D341Med (cell line): ENCODE measurements at places on chromosomes 1 and 21.

GRCh38 chr1:84539972-84540371 lies 33.6 kb upstream of the GNG5 start:
- no peak for DNase-seq

DNA sequence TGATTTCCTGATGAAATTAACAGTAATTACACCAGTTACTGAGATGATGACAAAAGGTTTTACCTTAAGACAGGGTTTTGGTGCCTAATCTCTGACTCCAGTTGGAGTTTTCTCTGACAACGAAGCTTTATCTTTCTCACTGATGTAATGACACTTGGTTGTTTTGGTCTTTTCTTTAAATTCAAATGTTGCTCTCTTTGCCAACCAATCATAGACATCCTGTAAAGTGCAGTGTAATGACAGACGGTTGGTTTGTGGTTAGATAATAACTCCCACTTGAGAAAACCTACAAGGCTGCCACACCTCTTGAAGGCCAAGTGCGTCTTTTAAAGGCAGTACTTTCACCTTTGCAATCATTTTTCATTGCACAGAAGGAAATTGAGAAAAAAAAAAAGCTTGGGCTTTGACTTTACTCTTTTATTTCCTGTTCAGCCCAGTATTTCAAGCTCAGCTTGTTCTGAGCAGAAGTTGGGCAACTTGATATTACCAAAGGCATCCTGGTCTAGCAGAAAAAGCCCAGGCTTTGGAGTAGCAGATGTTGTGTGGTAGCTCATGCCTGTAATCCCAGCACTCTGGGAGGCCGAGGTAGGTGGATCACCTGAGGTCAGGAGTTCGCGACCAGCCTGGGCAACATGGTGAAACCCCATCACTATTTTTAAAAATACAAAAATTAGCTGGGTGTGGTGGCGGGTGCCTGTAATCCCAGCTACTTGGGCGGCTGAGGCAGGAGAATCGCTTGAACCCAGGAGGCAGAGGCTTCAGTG lies 14.9 kb downstream of the PDIK1L start:
- no peak for DNase-seq

- DNase-seq: peak; percentile 99
Measured at GRCh38 chr21:46228345-46229051, at the start of gene LSS. Gene LSS, minus strand, starts transcription at chr21:46228774. Its CDS starts 29 bp downstream, at chr21:46228745.

DNA sequence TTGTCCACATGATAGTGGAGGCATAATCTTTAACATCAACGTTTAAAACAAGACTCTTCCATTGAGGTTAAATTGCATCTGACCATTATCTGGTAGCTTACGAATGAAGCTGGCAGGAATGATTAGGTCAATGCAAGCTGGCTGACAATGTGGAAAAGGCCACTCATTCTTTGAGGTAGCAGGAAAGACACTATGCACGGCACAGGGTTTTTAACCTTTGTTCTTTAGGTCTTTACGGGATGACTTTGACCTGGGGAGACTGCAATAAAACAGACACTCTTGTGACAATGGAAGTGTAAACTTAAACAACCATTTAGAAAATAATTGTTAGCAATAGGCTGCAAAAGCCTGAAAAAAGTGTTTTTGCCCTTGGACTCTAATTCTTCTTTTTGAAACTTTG lies 193.8 kb upstream of the FOXD3 start:
- no peak for DNase-seq

DNA sequence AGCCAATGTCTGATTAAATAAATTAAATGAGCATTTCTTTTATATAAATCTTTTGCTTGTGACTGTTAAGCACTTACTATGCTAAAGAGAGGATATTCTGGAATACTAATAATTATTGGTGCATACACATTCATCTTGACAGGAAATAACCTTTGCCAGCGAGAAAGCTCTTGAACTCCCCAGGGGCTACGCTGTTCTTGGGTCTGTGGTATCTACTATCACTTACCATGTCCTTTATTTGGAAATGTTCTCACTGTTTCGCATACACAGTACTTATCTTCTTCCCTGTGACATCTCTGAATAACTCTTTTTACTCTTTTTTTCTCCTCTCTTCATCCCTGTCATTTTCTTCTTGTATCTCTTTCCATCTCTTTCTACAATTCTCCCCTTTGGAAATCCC lies 178.7 kb downstream of the GABPA start:
- no peak for DNase-seq

- no peak for DNase-seq
Measured at GRCh38 chr1:235160383-235160956, 580 bp downstream of the RBM34 start.

- DNase-seq: no peak
Measured at GRCh38 chr1:160619742-160620277, 27.0 kb downstream of the SLAMF1 start.

DNA sequence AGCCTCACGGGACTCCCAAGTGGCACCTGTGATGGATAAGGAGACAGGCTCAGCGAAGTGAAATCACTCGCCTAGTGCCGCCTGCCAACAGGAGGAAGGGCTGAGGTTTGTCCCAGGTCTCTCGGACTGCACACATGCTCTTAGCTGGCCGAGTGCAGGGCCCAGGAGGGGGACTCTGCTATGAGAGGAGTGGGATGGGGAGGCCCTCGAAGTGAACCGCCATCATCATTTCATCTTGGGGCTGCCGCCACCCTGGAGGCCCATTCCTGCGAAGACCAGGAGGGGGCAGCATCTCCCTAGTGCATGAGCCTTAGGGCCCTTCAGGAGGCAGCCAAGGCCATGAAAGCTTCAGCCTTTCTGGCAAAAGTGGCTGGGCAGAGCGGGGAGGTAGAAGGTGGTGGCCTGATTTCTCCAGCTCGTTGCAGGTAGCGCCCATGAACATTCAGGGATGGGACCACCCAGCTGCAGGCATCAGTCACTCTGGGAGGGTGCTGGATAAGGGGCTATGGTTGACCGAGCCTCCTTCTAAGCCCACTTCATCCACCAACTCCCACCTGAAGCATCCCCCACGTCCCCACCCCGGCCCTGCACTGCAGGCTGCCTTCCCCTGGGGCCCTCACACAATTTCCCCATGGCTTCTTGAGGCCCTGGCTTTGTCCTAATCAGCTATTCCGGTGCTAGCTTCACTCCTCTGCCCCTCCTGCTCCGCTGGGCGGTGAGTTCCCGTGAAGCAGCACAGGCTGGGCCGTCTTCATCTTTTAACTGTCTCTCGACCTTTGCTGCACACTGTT lies 17.2 kb upstream of the RASSF5 start:
- DNase-seq: peak; percentile 92

DNA sequence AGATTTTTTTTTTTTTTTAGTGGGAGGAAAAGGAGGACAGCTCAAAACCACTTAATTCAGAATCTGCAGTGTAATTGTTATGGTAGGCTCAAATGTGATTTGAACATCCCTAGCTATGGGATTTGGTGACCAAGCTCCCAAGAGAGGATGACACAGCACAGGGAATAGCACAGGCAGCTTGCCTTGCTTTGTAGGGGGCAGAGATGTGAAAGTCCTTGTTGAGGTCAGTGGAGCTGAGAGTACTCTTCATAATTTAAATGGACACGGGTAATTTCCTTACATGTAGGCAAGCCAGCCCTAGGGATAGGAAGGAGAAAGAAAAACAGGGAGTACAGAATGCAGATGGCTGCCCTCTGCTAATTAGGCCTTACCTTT lies 3.2 kb upstream of the UCK2 start:
- DNase-seq: no peak

DNA sequence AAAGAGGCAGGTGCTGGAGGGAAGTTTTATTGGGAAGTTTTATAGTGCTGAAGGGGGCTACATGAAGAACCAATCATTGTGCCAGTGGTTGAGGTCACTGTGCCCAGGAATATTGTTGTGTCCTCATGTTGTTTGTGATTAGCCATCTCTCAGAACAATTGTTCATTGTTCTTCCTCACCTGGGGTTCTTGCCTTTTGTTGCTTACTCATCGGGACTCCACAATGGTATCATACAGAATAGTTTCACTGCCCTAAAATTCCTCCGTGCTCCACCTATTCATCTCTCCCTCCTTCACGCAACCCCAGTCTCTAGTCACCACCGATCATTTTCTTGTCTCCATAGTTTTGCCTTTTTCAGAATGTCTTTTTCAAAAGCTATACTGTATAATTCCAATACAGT lies 38.9 kb upstream of the CDC14A start:
- DNase-seq: no peak

- DNase-seq: no peak
Measured at GRCh38 chr1:53160924-53161378, 18.5 kb upstream of the SLC1A7 start.

DNA sequence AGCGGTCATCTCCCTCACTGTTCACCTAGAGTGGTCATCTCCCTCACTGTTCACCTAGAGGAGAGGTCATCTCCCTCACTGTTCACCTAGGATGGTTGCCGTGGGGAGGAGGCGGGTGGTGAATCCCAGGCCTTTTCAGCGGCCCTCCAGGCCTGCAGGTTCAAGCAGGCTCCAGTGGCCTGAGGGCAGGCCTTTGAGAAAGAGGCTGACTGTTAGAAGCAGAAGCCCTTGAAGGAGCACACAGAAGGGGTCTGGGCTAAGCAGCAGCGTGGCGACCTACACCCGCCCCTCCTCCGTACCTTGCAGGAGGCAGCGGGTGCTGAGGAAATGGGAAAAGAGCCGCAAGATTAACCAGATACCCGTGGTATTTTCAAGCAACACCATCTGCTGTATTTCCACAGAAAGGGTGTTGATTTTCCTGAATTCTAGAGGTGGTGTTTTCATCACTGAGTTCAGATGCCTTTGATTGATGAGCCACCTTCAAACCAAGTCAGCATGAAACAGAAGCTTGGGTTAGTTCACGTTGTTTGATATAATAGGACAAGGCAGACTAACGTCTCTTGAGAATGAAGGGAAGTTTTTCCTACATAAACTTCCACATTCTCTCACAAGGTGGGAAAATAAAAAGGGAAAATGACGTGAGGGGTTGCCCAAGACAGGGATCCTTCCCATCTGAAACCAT lies 289.5 kb downstream of the KIF26B start:
- no peak for DNase-seq

- no peak for DNase-seq
Measured at GRCh38 chr1:150053926-150054325, 13.7 kb upstream of the VPS45 start.

GRCh38 chr21:33831962-33832659 lies 83.5 kb downstream of the ATP5PO start:
- no peak for DNase-seq

DNA sequence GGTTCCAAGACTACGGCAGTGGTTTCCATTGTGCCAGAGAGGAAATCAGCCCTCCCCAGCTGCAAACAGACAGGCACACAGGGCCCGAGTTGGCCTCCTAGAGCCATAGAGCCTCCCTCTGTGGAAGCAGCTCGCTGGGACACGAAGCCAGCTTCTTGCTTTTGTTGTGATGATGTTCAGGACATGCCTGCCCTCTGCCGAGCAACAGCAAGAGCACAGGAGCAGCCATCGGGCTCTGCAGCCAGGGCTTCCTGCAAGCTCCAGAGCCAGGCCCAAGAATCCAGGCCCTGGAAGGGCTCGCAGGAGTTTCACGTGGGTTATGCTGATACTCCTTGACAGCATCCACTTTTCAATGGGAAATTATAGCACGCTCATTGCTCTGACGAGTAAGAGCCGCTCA lies 18.5 kb downstream of the NPHP4 start:
- no peak for DNase-seq

- no peak for DNase-seq
Measured at GRCh38 chr1:201707656-201708055, 121.3 kb upstream of the IPO9 start.

DNA sequence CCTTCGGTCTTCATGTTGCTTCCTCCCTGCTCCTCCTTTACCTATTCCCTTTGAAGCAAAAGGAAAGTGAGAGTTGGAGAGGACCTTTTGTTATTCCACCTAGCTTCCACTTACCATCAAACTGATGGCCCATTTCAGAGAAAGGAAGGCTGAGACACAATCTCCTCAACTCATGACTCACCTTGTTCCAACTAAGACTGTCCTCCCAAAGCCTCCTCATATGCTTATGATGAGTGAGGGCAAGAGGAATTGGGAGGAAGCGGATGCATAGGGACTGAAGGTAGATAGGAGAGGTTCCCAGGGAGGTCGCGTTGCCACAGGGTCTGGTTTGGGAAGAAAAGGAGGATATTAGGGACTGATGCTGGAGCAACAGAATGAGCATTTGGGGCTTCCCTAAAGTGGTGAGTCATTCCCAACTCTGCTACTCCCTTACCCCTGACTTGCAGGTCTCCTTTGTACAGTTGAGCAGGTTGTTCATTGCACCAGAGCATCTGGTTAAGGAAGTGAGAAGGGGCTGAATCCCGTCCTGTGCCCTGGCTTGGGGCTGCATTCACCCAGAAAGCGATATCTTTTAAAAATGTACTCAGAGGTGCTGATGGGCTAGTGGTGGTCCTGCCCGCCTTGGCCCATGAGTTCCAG lies 35.0 kb downstream of the LGR6 start:
- DNase-seq: no peak

- DNase-seq: no peak
Measured at GRCh38 chr21:15152591-15152990, 87.8 kb upstream of the NRIP1 start.

GRCh38 chr1:17696417-17697301 lies 58.5 kb upstream of the ACTL8 start:
- DNase-seq: no peak

GRCh38 chr1:66383168-66383567 lies 150.8 kb upstream of the SGIP1 start:
- DNase-seq: no peak

GRCh38 chr1:176745945-176746344 lies 283.0 kb downstream of the PAPPA2 start:
- DNase-seq: no peak

- DNase-seq: no peak
Measured at GRCh38 chr1:20578721-20579395, 10.0 kb upstream of the CDA start.

GRCh38 chr1:20678599-20678998 lies 17.4 kb upstream of the DDOST start:
- DNase-seq: no peak

DNA sequence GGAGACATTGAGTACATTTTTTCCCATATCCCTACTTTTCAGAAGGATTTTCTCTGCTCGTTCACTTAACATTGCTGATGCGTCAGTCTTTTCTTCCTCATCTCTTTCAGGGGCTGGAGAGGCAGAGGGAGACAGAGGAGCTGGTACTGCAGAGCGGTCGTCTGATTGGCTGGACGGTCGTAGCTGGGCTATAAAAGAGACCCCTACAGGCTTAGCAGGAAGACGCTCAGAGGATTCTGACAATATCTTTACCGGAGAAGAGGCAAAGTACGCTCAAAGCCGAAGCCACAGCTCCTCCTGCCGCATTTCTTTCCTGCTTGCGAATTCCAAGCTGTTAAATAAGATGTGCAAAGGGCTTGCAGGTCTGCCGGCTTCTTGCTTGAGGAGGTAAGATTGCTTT lies at the start of gene RGS4:
RGS4 (plus strand) TSS at position 220 of the 400 bp plus-strand sequence; CDS start at position 344, 124 bp downstream.
- DNase-seq: peak; percentile 64

DNA sequence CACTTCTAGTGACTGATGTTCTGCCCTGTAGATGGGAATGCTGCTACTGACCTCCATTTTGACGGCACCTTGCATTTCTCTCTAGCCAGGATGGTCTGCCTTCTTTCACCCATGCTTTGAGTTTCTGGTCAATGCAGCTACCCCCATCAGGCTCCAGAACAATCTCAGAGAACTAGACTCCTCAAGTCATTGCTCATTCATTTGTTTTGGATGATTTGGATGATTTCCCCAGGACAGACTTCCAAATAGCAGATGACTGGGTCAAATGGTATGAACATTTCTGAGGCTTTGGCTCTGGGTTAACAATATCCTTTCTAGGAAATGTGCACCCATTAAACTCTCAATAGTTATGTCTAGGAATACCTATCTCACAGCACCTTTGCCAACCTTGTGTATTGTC lies 63.9 kb downstream of the CSMD2 start:
- DNase-seq: no peak
